Activated naive CD4-positive, alpha-beta T cell treated with anti-CD3 and anti-CD28 coated beads, Interleukin-2, amount 50 U/mL, for 16 hours (primary cell): ENCODE measurements at places on chromosomes 11 and 22.

DNA sequence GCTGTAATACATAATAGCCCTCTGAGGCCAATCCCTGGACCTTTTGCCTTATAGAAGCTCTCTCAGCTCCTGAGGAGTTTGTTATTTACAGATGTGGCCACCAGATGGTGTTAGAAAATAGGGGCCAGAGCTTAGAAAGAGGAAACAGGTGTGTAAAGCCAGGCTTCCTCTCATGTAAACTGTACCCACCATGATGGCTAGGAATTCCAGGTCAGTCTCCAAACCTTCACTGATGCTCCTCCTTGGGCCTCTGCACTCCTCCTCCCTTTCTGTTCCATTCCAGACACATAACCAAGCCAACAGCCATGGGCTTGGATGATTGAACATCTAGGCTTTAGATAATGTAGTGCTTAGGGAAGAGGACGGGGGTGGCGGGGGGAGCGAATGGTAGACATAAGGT, 39.7 kb downstream of the USP35 start:
- DNase-seq = no peak

DNA sequence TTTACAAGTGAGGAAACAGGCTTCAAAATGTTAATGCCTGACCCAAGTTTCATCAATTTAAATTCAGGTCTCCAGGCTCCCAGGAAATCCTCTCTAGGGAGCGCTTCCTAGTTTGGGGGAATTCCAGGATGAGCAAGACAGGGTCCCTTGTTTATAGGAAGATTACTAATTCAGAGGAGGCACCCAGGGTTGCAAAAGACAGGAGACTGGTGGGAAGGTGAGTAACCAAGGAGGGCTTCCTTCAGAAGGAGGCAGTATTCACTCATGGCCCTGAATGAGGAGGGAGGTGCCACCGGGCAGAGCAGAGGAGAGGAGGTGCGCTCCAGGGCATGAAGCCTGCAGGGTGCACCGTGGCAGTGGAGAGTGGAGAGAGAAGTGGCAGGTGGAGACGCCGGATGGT, 1.6 kb downstream of the TMEM132A start:
- DNase-seq = no peak

DNA sequence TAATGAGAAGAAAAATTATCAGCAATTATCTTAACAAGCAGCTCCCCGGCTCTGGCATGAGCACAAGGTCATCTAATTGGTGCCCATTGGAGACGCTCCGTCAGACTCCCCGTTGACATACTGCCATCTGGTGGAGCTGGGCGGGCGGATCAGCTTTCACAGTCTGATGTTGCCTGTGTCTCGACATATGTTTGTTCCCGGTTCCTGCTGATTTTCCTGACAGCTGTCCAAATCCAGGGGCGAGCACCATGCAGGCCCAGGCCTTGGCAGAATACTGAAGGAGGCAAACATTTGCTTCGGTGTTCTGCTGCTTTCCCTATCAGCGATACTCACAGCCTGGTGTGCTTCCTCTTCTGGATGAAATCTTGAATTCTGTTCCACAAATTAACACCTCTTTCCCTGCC, 43.8 kb upstream of the BARX2 start:
- peak; percentile 66 for DNase-seq

GRCh38 chr22:46351767-46352166, 16.3 kb downstream of the TRMU start:
- no peak for DNase-seq

DNA sequence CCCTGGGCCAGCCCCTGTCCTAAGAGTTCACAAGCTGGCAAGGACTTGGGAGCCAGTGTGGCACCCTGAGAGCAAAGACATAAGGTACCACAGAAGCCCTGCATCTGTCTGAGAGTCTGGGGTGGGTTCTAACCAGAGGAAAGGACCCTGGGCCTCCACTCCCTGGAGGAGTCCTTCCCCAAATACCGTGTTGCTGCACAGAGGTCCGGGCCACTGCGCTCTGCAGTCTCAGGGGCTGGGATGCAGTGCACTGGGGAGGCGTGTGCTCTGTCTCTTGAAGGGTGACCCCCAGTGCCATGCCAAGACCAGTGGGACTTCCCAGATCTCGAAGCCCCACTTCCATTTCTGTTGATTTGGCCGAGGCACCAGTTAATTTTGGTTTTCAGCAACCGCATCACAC, 4.3 kb upstream of the SH3BP1 start:
- DNase-seq = no peak

DNA sequence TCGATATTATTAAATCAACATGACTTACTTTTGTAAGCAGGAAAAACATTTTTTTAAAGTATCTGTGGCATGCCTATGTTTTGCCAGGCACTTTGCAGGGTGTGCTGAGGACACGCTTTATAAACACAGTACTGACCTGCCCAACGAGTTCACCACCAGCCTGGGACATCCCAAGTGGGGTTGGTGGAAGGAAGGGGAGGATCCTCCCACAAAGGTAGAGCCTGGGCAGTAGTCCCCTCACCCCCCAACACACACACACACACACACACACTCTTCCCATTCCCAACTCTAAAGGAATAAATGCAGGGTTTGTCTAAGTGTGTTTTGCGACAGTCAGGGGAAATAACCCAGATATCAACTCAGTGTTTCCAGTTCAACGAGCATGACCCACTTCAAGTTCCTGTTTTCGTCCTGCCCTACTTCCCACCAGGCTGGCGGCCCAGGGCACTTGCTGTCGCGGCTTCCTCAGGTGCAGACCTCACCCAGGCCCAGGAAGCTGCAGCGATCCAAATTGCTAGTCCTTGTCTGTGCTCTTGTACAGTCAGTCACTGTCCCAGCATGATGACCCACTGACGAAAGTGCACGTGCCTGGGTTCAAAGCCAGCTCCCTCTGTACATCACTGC, 3.1 kb downstream of the CERK start:
- DNase-seq = peak; percentile 41

DNA sequence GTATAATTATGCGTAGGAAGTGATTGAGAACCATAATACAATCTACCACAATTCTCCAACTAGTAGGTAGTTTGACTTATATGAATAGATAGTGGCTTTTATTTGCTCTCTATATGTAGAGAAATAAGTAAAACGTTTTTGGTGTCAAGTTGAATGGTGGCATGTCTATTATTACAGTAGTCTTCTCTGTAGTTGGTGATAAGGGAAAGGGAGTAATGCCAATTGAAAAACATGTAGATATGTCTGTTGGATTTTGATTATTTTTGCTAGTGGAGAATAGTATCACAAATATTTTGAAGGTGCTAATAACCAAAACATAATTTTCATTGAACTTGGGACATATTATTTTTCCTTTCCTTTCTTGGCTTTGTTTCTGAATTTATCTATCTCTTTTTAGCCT, 17.5 kb downstream of the FBXO7 start:
- no peak for DNase-seq

- DNase-seq = no peak
Measured at GRCh38 chr22:48192920-48193319, 1430.5 kb downstream of the TBC1D22A start.

DNA sequence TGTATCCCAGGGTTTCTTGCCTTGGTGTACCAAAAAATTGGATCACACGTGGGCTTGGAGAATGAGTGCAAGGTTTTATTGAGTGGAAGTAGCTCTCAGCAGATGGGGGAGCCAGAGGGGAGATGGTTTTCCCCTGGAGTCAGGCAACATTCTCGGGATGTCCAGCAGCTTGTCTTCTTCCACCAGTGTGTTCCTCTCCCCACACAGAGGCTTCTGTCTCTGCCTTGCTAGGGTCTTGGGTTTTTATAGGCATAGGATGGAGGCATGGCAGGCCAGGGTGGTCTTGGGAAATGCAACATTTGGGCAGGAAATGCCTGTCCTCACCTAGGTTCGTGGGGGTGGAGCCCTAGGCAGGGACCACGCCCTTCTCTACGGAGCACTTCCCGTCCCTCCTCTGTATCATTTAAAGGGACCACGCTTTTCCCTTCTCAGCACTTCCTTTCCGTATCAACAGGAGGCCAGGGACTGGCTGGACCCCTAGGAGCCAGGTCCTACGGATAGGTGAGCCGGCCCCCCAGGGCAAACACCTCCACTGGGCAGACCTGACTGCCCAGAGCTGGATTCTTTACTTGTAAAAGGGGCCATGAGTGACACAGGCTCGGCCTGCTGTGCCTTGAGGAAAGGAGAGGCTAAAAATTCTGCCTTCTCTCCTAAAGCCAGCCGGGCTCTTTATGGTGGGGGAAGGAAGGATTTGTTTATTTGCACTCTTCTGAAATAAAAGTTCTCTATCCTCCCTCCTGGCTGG, 55.3 kb upstream of the CCDC188 start:
- peak; percentile 72 for DNase-seq

DNA sequence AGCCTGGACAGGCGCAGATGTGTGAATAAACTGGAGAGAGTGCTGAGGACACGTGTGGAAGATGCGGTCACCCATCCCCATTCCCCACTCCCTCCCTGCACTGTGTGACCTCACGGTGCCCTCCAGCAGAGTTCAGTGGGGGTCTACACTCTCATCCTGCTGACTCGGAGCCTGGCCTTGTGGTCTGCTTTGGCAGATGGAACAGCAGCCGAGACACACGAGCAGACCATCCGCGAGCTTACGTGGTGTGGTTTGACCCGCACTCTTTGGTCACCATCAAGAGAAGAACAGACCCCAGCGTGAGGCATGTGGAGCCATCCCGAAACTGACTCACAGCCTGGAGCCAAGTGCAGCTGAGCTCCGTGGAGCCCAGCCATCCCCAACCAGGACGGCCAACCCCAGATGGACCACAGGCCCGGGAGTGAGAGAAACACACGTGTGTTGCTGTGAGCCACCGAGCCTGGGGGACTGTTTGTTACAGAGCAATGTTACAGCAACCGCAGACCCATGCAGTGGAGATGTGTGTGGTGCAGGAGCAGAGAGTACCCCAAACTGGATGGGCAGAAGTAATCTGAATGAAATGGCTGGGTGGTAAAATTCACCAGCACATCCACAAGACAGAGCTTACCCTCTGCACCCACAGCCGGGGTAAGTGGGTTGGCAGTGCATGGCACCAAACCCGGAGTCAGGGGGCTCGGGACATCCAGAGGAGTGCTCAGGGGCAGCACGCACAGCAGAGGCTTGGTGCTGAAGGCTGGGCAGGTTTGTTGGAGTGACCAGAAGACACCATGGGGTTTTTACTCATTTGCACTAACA, 90.7 kb downstream of the RTL6 start:
- DNase-seq = peak; percentile 4

DNA sequence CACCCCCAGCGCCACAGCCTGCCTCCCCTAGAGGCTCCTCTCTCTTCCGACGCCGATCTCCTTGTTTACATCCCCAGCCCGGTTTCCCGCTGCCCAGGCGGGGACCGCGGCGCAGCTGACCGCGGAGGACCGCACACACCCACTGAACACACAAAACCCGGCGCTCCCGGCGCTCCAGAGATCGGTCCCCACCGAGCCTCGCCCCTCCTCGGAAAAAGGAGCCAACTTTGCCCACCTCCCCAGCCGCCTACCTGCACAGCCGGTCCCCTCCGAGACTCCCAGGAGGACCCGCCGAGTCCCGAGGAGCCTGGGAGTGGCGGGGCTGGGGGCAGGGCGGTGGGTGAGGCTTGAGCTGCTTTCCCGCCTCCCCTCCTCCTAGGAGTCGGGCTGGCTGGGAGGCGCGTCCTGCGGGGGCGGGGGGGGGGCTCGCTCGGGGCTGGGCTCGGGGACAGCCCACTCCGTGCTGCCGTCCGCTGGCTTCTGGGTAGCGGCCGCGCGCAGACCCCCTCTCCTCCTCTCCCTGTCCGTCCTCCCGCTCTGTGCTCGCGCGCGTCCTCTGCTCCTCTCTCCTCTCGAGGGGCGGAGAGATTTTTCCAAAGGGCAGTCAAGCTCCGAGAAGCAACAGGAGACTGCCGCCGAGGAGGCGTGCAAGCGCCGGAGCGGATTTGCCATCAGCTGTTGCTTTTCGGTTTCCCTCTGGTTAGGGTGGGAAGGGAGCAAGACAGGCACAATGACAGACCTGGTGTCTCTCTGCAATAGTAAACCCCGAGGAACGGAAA, at the start of gene FXYD6:
FXYD6 (minus strand) TSS at position 318 of the 779 bp plus-strand sequence. CDS start 33,882 bp downstream, outside the sequence.
- DNase-seq = no peak

DNA sequence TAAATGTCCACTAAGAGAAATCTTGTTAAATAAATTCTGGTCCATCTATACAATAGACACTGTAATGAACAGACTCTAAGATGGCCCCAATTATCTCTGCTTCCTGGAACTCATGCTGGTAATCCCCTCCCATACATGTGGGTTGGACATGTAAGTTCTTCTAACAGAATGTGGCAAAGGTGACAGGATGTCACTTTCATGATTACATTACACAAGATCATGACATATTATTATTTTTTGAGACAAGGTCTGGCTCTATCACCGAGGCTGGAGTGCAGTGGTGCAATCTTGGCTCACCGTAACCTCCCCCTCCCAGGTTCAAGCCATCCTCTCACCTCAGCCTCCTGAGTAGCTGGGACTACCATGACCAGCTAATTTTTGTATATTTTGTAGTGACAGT, 14.6 kb upstream of the NDUFC2 start:
- DNase-seq = no peak

DNA sequence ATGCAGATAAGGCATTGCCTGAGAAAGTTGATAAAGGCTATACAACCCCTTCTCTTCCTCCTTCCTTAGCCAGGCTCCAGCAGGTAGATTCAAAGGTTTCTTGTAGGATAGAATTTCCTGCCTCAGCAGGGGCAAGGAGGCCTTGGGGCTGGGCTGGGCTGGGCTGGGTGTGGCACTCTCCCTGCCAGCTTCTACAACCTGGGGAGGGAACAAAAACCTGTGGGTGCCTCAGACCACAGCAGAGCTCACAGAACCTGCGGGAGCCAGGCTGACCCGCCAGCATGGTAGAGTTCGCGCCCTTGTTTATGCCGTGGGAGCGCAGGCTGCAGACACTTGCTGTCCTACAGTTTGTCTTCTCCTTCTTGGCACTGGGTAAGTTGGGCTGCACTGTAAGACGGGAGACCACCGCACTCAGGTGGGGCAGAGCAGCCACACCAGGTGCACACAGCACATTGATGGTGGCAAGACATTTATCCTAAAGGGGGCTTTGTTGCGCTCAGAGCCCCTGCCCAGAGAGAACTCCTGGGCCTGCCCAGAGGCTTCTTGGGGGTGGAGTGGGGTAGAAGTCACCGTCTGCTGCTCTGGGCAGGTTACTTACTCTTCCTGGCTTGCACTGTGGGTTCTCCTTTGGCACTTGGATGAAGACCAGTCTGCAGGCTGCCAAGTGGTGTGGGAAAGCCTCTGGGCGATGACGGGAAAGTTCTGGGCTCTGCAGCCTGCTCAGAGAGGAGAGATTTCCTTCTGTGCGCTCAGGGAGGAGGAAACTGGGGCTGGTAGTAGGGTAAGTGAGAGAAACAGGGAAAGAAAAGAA, at the start of gene MOGAT2:
MOGAT2 (plus strand) TSS at position 231 of the 811 bp plus-strand sequence; CDS start at position 282, 51 bp downstream.
- no peak for DNase-seq

GRCh38 chr11:125086633-125087296, 23.7 kb downstream of the SLC37A2 start:
- DNase-seq = no peak

GRCh38 chr11:72534371-72535193, 100.3 kb upstream of the CLPB start:
- DNase-seq = no peak
